Metanephros (tissue), 2 donors: ENCODE measurements at places on chromosomes 3 and 15. TPM values are rescaled to one million over a fixed set of nuclear protein-coding genes. Genes with fewer than 3 reads are reported as not detected.

FGF12 gene
- 3.6 TPM for total RNA-seq

C3orf85 gene
- total RNA-seq: 3.6 TPM

CASR gene
- 24.4 TPM for total RNA-seq

CEMIP gene
- 1.6 TPM for total RNA-seq

C3orf22 gene
- total RNA-seq: 0.12 TPM
